ENCODE measurements at places on chromosomes 4 and X. TPM values are rescaled to one million over a fixed set of nuclear protein-coding genes. Genes with fewer than 3 reads are reported as not detected.

GRCh38 chr4:41939016-41939626 lies 3.9 kb downstream of the TMEM33 start:
- H3K4me3 ChIP-seq = no peak overlapping the region
- H3K36me3 ChIP-seq = peaks cover 32% of the 10 kb centered on the region
- H3K4me1 ChIP-seq = peaks cover 23% of the 10 kb centered on the region
- no peak overlapping the region for H3K27ac ChIP-seq
- no peaks in the 10 kb centered on the region for H3K27me3 ChIP-seq

The TRPC3 gene
- not detected for total RNA-seq

DNA sequence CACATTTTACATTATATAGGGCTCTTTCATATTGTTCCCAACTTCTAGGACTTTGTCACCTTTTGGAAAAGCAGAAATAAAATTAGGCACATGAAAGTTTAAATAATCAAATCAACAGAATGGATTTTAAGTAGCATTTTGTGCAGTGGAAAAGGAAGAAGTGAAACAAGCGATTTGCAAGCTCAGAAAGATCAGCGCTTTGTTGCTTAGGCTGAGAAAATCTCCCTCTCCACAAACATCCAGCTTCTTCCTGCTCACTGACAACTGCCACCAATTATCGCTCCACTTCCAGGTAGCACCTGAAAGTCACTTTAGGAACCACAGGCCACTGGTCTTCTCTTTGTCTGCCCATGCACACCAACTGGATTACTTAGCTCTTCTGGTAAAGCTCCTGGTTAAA lies 2.0 kb upstream of the PDK3 start:
- H3K27me3 ChIP-seq = no peaks in the 10 kb centered on the region
- no peak for DNase-seq
- H3K27ac ChIP-seq = no peak overlapping the region

The SLC34A2 gene
- 35.7 TPM for total RNA-seq

GRCh38 chr4:153531000-153531358 lies 64.8 kb downstream of the TMEM131L start:
- no peaks in the 10 kb centered on the region for H3K27me3 ChIP-seq
- H3K36me3 ChIP-seq = no peaks in the 10 kb centered on the region
- peaks cover 50% of the 10 kb centered on the region for H3K4me1 ChIP-seq
- no peak for DNase-seq

DNA sequence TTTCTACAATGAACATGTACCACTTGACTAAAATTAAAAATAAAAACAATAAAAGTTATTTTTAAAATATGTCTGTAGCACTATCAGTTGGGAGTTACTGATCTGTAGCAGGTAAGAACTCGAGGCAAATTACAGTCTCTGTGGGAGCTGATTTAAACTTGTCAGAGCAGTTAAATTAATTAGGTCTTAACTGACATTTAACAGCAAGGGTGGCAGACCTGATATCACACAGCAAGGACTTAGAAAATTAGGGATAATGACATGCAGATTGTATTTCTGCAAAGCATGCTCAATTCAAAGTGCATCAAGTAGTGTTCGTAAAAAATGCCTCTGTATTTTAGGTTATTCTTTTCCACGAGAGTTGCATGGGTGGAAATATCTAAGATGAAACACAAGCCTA lies 208.9 kb downstream of the SPATA18 start:
- no peak for DNase-seq
- H3K27ac ChIP-seq = no peak overlapping the region
- no peaks in the 10 kb centered on the region for H3K36me3 ChIP-seq
- no peak overlapping the region for H3K4me3 ChIP-seq

The ADGRL3 gene
- 5.8 TPM for total RNA-seq

The CENPVL1 gene
- total RNA-seq = not detected

GRCh38 chrX:11460347-11460746 lies 167.1 kb downstream of the AMELX start:
- no peaks in the 10 kb centered on the region for H3K36me3 ChIP-seq

- no peak overlapping the region for H3K27ac ChIP-seq
- H3K27me3 ChIP-seq = no peaks in the 10 kb centered on the region
- no peaks in the 10 kb centered on the region for H3K4me1 ChIP-seq
- no peaks in the 10 kb centered on the region for H3K36me3 ChIP-seq
- no peak overlapping the region for H3K4me3 ChIP-seq
These were observed 12.3 kb upstream of the ALB start for GRCh38 chr4:73391774-73392173.

GRCh38 chrX:69362856-69363255 lies 141.3 kb upstream of the NALF2 start:
- H3K27ac ChIP-seq = no peak overlapping the region
- no peak for DNase-seq
- no peak overlapping the region for H3K4me3 ChIP-seq
- no peaks in the 10 kb centered on the region for H3K4me1 ChIP-seq
- H3K27me3 ChIP-seq = no peaks in the 10 kb centered on the region

- H3K36me3 ChIP-seq = no peaks in the 10 kb centered on the region
- H3K27me3 ChIP-seq = no peaks in the 10 kb centered on the region
- DNase-seq = no peak
- H3K4me1 ChIP-seq = no peaks in the 10 kb centered on the region
- no peak overlapping the region for H3K4me3 ChIP-seq
- no peak overlapping the region for H3K27ac ChIP-seq
These were observed 63.8 kb downstream of the PRDM5 start for GRCh38 chr4:120858776-120859175.

- H3K27ac ChIP-seq = no peak overlapping the region
- no peak for DNase-seq
- H3K4me3 ChIP-seq = no peak overlapping the region
- H3K4me1 ChIP-seq = peaks cover 35% of the 10 kb centered on the region
These were observed 4.0 kb downstream of the LAP3 start for GRCh38 chr4:17580969-17581368.

The CT45A10 gene
- total RNA-seq = not detected

DNA sequence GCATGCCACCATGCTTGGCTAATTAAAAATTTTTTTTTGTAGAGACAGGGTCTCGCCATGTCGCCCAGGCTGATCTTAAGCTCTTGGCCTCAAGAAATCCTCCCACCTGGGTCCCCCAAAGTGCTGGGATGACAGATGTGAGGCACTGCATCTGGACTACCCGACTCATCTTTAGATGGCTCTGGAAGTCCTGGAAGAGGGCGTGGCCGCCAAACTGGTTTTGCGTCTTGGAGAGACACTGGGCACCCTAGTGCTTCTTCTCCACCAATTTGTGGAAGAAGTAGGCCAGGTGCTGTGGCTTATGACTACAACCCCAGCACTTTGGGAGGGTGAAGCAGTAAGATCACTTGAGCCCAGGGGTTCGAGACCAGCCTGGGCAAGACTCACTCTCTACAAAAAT lies 47.6 kb downstream of the HOPX start:
- no peak overlapping the region for H3K4me3 ChIP-seq
- H3K4me1 ChIP-seq = no peaks in the 10 kb centered on the region
- no peaks in the 10 kb centered on the region for H3K36me3 ChIP-seq
- no peak for DNase-seq
- H3K27me3 ChIP-seq = no peaks in the 10 kb centered on the region
- H3K27ac ChIP-seq = no peak overlapping the region

The FAM184B gene
- total RNA-seq = 0.18 TPM

DNA sequence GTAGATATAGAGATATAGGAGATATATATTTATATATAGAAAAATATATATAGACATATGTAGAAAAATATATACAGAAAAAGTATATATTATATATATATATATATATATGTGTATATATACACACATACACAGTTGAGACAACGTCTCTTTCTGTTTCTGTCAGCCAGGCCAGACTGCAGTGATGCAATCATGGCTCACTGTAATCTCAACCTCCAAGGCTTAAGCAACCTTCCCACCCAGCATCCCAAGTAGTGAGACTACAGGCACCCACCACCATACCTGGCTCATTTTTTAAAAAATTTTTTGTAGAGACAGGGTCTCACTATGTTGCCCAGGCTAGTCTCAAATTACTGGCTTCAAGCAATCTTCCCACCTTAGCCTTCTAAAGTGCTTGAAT lies 426.3 kb downstream of the GPM6A start:
- no peaks in the 10 kb centered on the region for H3K4me1 ChIP-seq
- no peak for DNase-seq
- no peaks in the 10 kb centered on the region for H3K36me3 ChIP-seq
- H3K27ac ChIP-seq = no peak overlapping the region
- no peaks in the 10 kb centered on the region for H3K27me3 ChIP-seq

The ZNF518B gene
- 8.5 TPM for total RNA-seq

- H3K27me3 ChIP-seq = peaks cover 11% of the 10 kb centered on the region
- no peaks in the 10 kb centered on the region for H3K36me3 ChIP-seq
- H3K4me1 ChIP-seq = no peaks in the 10 kb centered on the region
- no peak overlapping the region for H3K4me3 ChIP-seq
- DNase-seq = no peak
These were observed 79.2 kb upstream of the NALF2 start for GRCh38 chrX:69424910-69425309.

- H3K27ac ChIP-seq = no peak overlapping the region
- H3K27me3 ChIP-seq = no peaks in the 10 kb centered on the region
- no peaks in the 10 kb centered on the region for H3K36me3 ChIP-seq
- no peaks in the 10 kb centered on the region for H3K4me1 ChIP-seq
These were observed 269.9 kb downstream of the KCNIP4 start for GRCh38 chr4:21678711-21679110.

DNA sequence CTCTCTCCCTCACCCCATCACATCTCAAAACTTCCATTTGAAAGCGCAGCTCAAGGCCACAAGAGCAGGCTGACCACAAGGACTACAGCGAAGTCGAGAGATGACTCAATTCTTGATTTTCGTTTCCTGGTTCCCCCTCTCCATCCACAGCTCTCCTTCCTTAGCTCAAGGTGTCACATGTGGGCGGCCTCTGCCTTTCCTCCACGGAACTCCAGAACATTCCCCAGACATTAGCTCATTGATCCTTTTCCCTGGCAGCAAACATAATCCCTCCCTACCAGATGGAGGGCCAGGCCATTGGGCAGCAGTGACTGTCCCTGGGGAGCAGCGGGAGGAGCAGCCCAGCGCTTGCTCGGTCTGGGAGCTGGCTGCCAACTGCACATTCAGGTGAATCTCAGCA lies 56.3 kb downstream of the CCDC149 start:
- no peak for DNase-seq
- no peaks in the 10 kb centered on the region for H3K36me3 ChIP-seq
- no peak overlapping the region for H3K27ac ChIP-seq
- no peaks in the 10 kb centered on the region for H3K27me3 ChIP-seq
- no peaks in the 10 kb centered on the region for H3K4me1 ChIP-seq

The FGF13 gene
- total RNA-seq = 4.6 TPM

- no peaks in the 10 kb centered on the region for H3K4me1 ChIP-seq
- no peak overlapping the region for H3K27ac ChIP-seq
- H3K36me3 ChIP-seq = no peaks in the 10 kb centered on the region
- no peaks in the 10 kb centered on the region for H3K27me3 ChIP-seq
These were observed 179.0 kb upstream of the FGF13 start for GRCh38 chrX:138890491-138890890.

GRCh38 chr4:47209833-47210232 lies 178.5 kb downstream of the GABRB1 start:
- no peaks in the 10 kb centered on the region for H3K27me3 ChIP-seq
- H3K36me3 ChIP-seq = no peaks in the 10 kb centered on the region
- no peak for DNase-seq
- H3K27ac ChIP-seq = no peak overlapping the region
- no peak overlapping the region for H3K4me3 ChIP-seq

DNA sequence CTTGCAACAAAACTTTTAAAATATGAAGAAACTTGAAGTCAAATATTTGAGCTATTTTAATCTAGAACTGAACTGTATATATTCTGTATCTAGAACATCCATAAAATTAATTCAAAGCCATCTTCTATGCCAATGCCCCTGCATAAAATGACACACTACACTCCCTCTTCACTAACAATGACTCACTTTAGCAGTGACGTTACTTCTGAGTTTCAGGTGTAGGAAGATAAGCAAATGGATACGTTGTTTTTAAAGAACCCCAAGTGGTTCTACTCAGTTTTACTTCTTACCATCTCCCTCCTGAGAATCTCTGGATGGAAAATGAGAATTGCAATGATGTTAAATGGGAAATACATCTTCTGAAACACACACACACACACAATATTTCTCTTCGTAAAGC lies 45.2 kb downstream of the CXXC4 start:
- H3K27ac ChIP-seq = no peak overlapping the region
- H3K4me1 ChIP-seq = no peaks in the 10 kb centered on the region
- H3K27me3 ChIP-seq = no peaks in the 10 kb centered on the region
- no peaks in the 10 kb centered on the region for H3K36me3 ChIP-seq
- DNase-seq = no peak

DNA sequence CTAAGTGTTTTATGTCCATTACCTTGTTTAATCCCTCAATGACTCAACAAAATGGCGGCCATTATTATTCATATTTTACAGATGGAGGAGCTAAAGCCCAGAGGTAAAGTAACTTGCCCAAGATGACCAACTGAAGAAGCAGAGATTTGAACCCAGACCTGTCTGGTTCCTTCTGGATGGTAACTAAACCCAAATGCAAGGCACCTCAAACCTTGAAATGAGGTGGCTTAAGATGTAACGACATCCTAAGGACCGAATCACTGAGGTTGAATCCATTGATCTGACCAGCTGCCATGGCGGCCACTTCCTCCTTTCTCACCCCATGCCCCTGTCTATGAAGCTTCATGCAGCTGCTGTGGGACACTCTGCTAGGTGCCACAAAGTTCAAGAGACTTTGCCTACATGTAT lies 932 bp downstream of the TLR10 start:
- H3K4me1 ChIP-seq = no peaks in the 10 kb centered on the region
- no peak for DNase-seq
- no peak overlapping the region for H3K4me3 ChIP-seq

The PABPC1L2A gene
- total RNA-seq = not detected

DNA sequence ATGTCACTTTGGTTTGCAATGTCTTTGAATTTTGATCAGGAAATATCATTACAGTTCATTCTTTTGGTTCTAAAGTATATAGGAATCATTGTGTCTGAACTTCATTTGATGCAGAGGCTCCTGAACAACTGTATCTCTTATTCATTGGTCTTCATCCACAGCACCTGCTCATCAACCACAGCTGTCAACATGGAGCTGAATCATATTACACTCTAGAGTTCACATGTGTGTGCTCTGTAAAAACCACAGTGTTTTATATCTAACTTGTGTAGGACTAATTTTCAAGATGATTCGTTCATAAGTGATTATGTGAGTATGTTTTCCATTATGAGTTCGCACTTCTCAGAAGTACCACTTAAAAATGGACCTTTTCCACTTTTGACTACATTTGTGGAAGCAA lies 643.3 kb upstream of the FAM241A start:
- no peaks in the 10 kb centered on the region for H3K27me3 ChIP-seq
- DNase-seq = no peak
- no peaks in the 10 kb centered on the region for H3K4me1 ChIP-seq
- no peaks in the 10 kb centered on the region for H3K36me3 ChIP-seq
- H3K4me3 ChIP-seq = no peak overlapping the region

GRCh38 chr4:168259096-168259495 lies 59.5 kb downstream of the DDX60 start:
- no peaks in the 10 kb centered on the region for H3K27me3 ChIP-seq
- peaks cover 53% of the 10 kb centered on the region for H3K36me3 ChIP-seq
- H3K27ac ChIP-seq = no peak overlapping the region
- no peak overlapping the region for H3K4me3 ChIP-seq
- H3K4me1 ChIP-seq = no peaks in the 10 kb centered on the region
- no peak for DNase-seq

GRCh38 chr4:112173593-112174558 lies 28.6 kb downstream of the FAM241A start:
- H3K4me1 ChIP-seq = no peaks in the 10 kb centered on the region
- H3K4me3 ChIP-seq = no peak overlapping the region
- H3K27ac ChIP-seq = no peak overlapping the region
- no peaks in the 10 kb centered on the region for H3K36me3 ChIP-seq
- peak; percentile 31 for DNase-seq

GRCh38 chr4:168955674-168956073 lies 54.4 kb downstream of the CBR4 start:
- H3K4me3 ChIP-seq = no peak overlapping the region
- H3K4me1 ChIP-seq = no peaks in the 10 kb centered on the region
- no peaks in the 10 kb centered on the region for H3K27me3 ChIP-seq
- no peak overlapping the region for H3K27ac ChIP-seq
- no peak for DNase-seq

Data from stomach (tissue), 19 donors.